HuH-7 (cell line): ENCODE measurements at places on chromosomes 6 and 20.

GRCh38 chr20:1994627-1995026 lies 769 bp upstream of the PDYN start:
- no peak for DNase-seq

DNA sequence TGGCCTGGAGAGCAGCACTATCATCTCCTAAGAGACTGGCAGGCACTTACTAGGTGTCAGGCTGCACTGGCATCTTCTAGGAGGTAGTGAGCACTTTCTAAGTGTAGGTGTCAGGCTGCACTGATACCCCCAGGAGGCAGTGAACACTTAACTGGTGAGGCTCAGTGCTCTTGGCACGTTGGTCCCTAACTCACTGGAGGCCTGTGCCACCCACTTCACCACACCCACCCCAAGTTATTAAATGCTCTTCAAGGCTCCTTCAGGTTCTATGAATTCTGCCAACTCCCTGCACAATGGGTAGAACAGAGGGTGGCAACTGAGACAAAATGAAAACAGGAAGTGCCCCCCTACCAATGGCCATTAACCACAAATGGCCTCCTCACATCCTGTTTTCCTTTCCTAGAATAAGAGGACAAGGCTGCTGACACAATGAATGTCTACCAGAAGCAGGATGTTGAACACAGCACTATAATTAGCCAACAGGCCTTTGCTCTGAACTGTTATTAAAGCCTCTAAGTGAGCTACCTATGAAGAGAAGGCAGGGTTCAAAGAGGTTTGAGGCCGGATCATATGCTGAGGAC lies 29.4 kb downstream of the NCOA5 start:
- DNase-seq: no peak

GRCh38 chr6:102553214-102553613 lies 1159.7 kb downstream of the GRIK2 start:
- no peak for DNase-seq

GRCh38 chr20:61895016-61895415 lies 170.7 kb downstream of the TAF4 start:
- no peak for DNase-seq

- DNase-seq: no peak
Measured at GRCh38 chr6:158879180-158879579, 60.0 kb upstream of the EZR start.

DNA sequence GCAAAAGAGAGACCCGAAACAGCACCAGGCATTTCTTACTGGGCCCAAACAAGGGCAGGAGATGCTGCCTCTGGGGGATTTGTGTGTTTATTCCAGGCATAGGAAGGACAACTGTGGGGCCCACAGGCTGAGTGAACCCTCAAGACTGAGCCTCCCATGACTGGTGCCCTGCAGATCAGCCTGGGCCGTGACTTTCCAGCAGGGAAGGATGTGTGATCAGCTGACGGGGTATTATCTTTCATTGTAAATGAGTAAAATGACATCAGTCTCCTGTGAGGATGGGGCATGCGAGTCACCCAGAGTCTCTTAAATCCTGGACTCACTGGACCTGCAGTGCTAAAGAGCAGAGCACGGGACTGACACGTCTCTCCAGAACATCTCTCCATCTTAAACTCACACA lies 3.9 kb upstream of the TEAD3 start:
- DNase-seq: no peak

GRCh38 chr6:75374961-75375400 lies 90.4 kb upstream of the TMEM30A start:
- no peak for DNase-seq

DNA sequence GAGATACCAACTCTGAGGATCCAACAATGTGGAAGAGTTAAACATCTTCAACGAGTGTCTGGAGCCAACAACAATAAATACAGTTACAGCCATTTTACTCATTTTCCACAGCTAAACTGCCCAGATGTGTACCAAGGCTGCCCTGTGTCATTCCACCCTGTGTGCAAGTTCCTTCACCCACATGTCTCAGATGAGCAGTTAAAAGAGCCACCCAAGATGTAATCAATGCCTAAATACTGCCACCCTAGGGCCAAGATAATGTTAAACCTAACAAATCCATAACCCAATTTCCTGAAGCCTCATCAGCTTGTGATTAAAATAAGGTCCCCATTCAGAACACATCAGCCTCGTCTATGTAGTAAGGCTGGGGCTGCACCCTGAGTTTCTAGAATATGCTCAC lies 59.9 kb downstream of the GMDS start:
- DNase-seq: no peak

DNA sequence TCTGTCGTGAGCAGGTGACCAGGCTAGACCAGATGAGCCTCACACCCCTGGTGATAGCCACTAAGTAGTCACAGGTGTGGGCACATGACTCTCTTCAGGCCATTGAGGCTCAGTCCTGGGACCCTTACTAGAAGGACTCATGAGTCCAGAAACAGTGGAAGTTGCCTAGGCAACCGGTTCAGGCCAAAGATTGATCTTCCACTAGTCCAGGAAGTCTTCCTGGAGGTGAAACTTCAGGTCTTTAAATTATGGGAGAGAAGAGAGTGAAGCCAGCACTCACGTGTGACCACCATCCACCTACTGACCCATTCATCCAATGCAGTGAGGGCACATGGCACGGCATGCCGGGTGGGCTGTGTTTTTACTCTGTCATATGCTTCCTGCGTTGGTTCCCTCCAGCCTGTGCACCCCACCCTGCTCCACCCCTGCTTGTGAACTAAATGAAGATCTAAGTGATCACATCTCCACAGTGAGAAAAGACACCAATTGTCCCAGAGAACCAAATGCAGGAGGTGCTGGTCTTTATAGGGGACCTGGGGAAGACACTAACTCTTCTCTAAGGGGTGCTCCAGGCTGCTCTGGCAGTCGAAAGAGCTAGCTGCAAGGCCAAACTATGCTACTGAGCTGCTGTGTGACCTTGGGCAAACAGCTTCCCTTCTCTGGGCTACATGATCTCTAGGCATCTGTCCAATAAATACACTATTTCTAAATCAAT lies 12.5 kb upstream of the STX16 start:
- no peak for DNase-seq

DNA sequence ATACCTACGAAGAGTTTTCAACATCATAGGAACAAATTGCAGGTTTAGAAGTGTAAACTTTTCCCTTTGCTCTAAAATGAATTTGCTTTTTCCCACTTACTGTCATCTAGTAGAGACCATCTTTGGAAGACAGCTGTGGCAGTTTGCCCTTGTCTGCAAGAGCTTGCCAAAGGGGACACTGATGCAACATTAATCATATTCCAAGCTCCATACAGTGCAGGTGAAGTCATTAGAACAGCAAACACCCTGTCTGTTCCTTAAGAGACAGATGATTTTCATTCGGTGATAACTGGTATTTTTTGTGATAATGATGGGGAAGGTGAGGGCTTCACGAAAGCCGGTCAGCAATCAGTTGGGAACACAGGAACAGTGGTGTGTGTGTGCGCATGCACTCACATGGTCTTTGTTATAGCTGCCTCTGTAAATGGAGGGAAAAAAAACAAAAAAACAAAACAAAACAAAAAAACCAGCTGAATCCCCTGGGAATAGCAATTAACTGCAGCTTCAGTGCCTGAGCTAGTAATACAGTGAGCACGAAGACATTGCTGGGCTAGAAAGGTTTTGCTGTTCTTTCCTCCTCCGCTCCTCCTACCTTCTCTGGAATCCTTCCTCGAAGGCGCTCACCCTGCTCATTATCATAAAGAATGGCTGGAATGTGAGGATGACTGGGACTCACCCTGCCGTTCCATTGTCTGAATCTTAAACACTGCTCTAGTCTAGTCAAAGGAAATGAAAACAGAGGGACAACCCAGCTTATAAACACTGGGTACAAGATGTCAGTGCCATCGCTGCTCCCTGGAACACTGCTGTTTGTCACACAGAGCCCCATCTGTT lies 35.2 kb upstream of the KIF13A start:
- DNase-seq: no peak

- DNase-seq: no peak
Measured at GRCh38 chr20:56360908-56361205, 2.1 kb downstream of the FAM210B start.
